Activated T-helper 17 cell treated with anti-CD3 and anti-CD28 coated beads, Interleukin-2, amount 50 U/mL, for 72 hours (primary cell): ENCODE measurements at places on chromosomes 5 and 9. TPM values are rescaled to one million over a fixed set of nuclear protein-coding genes. Genes with fewer than 3 reads are reported as not detected.

GRCh38 chr9:76733096-76733495 lies 31.1 kb upstream of the PCA3 start:
- ATAC-seq = no peak

DNA sequence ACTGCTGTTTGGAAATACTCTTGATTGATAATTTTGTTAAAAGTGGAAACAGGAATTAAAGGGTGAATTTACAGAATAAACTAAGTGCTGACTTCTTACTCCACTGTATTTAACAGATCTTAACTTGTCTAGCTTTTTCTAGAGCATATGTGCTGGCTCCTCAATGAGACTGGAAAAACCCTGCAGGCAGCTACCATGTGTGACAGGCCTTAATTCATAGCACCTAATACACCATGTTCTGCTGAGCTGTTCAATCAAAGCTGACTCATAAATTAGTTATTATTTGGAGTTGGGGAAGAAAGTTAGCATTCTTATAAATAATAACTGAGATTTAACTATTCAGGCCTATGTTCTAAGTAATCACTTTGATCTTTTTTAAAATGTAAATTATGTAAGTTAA lies 29.4 kb downstream of the CTNNAL1 start:
- ATAC-seq = no peak

GRCh38 chr5:57164124-57164523 lies 9.7 kb upstream of the GPBP1 start:
- ATAC-seq = no peak

- ATAC-seq = peak; percentile 38
Observed at GRCh38 chr5:176846335-176847140, 36.2 kb downstream of the UNC5A start.

DNA sequence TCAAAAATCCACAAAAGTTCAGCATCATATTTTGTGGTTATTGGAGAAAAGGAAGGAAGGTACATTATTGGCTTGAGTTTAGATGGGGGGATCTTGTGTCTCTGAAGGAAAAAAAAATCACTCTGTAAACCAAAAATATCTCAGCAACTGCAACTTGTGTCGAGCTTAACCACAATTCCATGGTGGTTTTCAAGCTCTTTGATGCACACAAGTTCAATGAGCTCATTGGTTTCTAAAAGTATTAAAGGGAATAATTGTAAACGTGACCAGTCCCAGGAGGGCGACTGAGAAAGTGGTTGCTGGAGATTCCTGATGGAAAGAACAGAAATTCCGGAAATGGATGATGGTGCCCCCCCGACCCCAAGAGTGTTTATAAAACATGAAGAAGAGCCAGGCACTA lies 173.8 kb downstream of the PSAT1 start:
- no peak for ATAC-seq

DNA sequence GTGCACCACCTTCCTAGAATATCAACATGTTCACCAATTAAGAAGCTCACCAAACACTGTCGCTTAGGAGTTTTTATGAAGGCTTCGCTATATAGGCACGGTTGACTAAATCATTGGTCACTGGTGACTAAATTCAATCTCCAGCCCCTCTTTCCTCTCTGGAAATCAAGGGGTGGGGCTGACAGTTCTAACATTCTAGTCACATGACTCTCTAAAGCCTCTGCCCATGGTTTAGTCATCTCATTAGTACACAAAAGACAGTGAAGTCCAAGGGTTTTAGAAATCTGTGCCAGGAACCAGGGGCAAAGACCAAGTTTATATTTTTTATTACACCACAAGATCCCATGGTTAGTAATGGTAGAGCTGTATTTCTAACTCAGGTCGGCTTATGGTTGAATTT lies 243.2 kb downstream of the ELAVL2 start:
- ATAC-seq = no peak

GRCh38 chr5:39302472-39302871 lies 61.8 kb downstream of the C9 start:
- no peak for ATAC-seq

GRCh38 chr5:149576021-149576420 lies 5.3 kb upstream of the ARHGEF37 start:
- peak; percentile 91 for ATAC-seq

DNA sequence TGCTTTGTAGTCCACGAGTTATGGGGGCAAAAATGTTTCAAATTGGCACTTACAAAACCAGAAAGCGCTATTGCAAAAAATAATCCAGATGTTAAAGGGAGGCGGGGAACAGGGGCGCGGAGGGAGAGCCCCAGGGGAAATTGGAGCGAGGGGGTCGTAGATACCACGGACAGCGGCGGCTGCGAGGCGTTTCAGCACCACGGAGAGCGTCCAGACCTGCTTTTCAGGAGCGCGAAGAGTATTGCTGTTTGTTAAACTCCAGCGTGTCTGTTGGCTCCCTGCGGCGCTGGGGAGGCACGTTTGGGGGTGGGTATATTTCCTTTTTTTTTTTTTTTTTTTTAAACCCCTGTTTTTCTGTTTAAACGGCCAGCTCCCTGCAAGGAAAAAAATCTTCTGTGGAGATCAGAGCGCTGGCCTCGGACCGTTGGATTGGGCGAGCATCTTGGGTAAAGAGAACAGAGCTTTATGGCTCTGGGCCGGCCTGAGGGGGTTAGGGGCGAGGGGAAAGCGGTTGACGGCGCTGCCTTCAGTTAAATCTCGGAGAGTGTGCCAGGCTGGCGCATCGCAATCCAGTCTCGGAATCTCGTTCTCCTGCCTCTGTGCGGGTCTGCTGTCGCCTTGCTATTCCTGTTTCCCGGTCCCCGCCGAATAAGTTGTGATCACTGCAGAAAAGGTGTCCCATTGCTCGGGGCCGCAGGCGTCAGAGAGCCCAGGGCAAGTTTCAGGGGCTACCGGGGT lies at the start of gene GLRA1:
TSS of gene GLRA1 (minus strand) at position 288 of the 738 bp plus-strand sequence. CDS start 302 bp downstream, outside the sequence.
- ATAC-seq = no peak

DNA sequence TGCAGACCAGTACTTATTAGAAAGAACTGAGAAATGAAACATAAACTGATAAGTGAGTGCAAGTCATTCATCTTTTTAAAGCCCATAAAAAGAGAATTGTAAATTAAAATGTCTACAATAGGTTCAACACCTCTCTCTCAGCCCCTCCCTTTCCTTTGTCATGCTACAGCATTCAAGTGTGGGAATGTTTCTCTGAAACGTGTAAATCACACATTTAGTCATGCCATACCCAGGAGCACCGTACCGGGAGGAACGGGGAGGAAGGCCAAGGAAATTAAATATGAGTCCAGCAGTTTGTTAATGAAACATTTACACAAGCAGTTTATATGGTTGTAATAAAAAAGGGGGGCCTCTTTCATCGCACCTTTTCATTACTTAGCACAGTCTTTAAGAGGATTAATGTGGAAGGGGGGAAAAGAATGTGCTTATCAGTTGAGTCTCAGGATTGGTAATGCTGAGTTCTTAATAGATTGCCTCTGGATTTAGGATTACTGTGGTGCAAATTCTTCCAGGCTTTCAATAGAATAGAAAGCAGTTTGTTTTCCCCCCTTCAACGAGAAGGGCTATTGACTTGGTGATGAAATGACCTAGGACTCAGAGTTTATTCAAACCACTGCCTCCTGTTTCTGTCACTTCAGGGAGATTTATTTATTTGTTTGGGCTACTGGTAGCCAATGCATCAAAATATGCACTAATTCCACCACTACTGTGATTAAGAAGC lies 176.0 kb upstream of the ZNF608 start:
- no peak for ATAC-seq

DNA sequence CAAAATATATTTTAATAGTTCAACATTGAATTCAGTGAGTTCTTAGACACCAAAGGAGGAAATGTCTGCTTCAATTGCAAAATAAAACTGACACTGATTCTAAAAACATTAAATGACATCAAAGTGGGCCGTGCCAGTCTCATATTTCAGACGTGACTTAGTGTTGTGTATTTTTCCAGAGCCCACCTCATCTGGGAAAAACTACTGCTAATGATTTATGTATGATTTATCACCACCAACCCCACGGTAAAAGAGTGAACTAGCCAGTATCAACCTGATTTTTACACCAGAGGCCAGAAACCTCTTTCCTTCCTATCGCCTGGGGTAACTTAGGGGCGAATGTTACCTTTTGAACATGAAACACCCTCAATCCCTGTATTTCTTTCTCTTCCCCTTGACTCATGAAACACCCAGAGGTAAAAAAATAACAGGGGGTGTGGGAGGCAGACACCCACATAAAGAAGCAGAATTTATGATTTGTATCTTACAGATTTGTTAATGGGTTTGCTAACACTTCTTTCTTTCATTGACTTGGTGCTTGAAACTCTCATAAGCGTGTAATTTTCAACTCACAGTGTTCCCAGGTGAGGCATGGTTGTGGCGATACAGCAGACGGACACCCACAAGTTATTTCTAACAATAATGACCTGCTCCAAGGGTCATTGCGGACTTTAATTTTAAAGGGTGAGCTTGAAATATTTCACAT lies 56.4 kb upstream of the FANCC start:
- no peak for ATAC-seq

- no peak for ATAC-seq
Observed at GRCh38 chr9:107862323-107862722, 372.8 kb upstream of the KLF4 start.

KIF24 gene
- total RNA-seq = 7.1 TPM

CXCL14 gene
- not detected for total RNA-seq

WDR41 gene
- 14.5 TPM for total RNA-seq

SPAG8 gene
- total RNA-seq = 0.43 TPM

TAF1L gene
- total RNA-seq = 0.06 TPM
